ENCODE measurements at places on chromosomes 1 and 21. TPM values are rescaled to one million over a fixed set of nuclear protein-coding genes. Genes with fewer than 3 reads are reported as not detected.

The TLR5 gene
- 3.0 TPM for total RNA-seq

The SLC35F3 gene
- total RNA-seq: not detected

The TFF2 gene
- not detected for total RNA-seq

The MRAP gene
- total RNA-seq: 0.56 TPM

The SAMD13 gene
- 0.73 TPM for total RNA-seq

The BCAR3 gene
- 18.5 TPM for total RNA-seq

The CELF3 gene
- not detected for total RNA-seq

The MCL1 gene
- 85.9 TPM for total RNA-seq

The STUM gene
- 1.2 TPM for total RNA-seq

The ADGRL2 gene
- 37.9 TPM for total RNA-seq

The PCP4 gene
- total RNA-seq: 3.0 TPM

The RAB7B gene
- 1.2 TPM for total RNA-seq

The MLLT11 gene
- total RNA-seq: 2.9 TPM

The KLF17 gene
- not detected for total RNA-seq

The WDR64 gene
- not detected for total RNA-seq

The THEM5 gene
- not detected for total RNA-seq

The SGIP1 gene
- 3.6 TPM for total RNA-seq

The URB1 gene
- total RNA-seq: 11.4 TPM

The NCMAP gene
- 0.27 TPM for total RNA-seq

The TENT5C gene
- total RNA-seq: 18.7 TPM

All from Right ventricle myocardium superior (tissue), 1 donor.